Right lung (tissue), 10 donors: ENCODE measurements at places on chromosomes 1 and 21. TPM values are rescaled to one million over a fixed set of nuclear protein-coding genes. Genes with fewer than 3 reads are reported as not detected.

GRCh38 chr1:89363638-89364536 lies at the start of gene GBP6:
Gene GBP6, plus strand, starts transcription at chr1:89364059. Its CDS starts 4,493 bp downstream, at chr1:89368552.
- no peak for DNase-seq

DNA sequence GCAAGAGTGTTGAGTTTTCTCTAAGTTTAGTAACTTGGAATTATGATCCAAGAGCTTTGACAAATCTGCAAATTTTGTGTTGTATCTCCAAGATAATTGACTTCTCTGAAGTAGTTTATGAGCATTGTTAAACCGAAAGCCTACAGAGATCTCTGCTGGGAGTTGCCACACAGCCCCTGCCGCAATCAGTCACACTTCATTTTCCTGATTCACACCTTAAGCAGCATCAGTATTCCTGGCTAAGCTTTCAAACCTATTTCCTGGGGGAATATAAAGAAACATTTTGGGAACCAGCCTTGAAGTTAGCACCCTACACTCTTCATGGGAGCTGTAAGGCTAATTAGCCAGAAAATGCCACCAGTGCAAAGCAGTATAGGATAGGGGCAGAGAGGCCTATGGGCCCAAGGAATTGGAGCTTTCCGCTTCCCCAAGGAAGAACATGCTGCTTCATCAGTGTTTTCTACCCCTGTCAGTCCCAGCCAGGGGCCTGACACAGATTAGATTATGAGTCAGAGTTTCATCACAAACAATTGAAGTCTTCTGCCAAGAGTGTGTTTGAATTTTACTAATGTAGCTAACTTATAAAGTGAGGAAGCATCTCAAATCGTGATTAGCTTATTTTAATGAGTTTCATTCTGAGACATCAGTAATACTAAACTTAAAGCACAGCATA lies 23.2 kb upstream of the CACYBP start:
- peak; percentile 31 for DNase-seq

DNA sequence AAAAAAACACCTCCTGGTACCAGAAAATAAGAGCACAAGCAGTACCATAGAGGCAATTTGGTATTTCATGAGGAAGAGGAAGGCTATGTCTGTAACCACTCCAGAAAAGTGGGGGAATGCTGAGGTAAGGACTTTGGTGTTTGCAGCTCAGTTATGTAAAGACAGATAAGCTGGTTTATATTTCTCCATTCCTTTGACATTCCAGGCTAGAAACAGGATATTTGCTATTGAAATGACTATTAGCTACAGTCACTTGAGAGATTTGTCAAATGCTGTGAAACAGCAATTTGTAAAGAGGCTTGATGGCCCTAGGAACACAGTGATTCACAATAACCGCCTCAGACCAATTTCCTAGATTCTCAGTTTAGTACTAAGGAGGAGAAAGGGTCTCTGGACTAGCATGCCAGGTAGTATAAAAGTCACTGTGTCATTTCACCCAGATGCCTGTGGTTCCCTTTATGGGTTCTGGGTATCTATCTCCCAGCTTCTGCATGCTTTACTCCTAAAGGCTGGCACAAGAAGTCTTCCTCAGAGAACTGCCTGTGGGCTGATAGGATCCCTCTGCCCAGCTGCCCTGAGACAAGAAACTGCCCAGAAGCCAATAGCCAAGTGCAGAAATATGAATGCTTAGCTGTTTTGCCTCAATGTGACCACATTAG lies 80.5 kb downstream of the VCAM1 start:
- DNase-seq = no peak

Gene TCHH
- polyA plus RNA-seq = 0.06 TPM

DNA sequence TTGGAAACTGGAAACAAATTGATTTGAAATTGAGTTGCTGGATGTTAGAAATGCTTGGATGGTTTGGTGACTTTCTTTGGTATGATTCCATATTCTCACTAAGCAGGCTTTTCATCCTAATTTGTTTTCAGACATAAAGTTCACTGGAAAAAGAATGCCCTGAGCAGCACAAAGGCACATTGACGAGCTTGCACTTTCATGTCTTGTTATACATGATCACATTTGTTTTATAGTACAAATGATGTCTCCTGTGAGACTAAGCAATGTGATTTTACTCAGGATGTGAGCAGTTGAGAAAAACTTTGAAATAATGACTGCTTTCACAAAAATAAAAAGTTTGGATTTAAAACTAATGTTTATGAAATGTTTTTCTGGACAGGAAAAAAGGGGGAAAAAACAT lies 63.6 kb downstream of the KCNT2 start:
- no peak for DNase-seq

GRCh38 chr1:231629132-231629531 lies 2.5 kb downstream of the DISC1 start:
- no peak for DNase-seq

DNA sequence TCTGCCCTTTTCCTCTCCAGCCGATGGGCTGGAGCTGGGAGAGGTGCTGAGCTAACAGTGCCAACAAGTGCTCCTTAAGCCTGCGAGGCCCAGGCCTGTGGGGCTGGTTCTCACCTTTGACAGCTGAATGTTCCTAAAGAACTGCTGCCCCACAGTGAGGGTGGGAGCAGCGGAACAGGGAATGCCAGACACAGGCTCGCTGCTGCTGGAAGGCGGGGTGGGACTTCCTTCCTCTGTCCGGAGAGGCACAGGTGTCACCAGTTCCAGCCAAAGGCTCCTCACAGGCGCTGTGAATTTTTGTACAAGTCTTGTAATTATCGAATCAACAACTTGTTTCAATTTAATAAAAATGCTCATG lies 47.1 kb downstream of the COQ8A start:
- no peak for DNase-seq

Gene CHODL
- polyA plus RNA-seq = 2.4 TPM

Gene CASZ1
- polyA plus RNA-seq = 21.4 TPM

Gene POMGNT1
- polyA plus RNA-seq = 57.1 TPM

DNA sequence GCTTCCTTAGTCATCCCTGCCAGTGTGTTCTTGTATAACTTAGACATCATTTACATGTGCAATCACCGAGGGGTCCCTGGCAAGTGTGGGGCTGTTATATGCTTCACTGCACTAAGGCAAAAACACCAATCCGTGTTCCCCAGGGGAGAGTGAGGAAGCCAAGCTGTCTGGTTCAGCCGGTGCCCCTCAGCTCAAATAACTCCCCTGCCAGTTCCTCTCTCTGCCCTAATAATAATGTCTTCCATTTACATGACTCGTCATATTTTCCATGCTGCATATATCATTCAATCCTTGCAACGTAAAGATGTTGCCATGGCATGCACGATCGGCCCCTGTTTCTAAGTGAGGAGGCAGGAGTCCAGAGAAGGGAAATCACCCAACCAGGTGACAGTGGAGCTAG lies 24.4 kb upstream of the NDC1 start:
- no peak for DNase-seq

Gene MATN1
- polyA plus RNA-seq = 0.49 TPM

DNA sequence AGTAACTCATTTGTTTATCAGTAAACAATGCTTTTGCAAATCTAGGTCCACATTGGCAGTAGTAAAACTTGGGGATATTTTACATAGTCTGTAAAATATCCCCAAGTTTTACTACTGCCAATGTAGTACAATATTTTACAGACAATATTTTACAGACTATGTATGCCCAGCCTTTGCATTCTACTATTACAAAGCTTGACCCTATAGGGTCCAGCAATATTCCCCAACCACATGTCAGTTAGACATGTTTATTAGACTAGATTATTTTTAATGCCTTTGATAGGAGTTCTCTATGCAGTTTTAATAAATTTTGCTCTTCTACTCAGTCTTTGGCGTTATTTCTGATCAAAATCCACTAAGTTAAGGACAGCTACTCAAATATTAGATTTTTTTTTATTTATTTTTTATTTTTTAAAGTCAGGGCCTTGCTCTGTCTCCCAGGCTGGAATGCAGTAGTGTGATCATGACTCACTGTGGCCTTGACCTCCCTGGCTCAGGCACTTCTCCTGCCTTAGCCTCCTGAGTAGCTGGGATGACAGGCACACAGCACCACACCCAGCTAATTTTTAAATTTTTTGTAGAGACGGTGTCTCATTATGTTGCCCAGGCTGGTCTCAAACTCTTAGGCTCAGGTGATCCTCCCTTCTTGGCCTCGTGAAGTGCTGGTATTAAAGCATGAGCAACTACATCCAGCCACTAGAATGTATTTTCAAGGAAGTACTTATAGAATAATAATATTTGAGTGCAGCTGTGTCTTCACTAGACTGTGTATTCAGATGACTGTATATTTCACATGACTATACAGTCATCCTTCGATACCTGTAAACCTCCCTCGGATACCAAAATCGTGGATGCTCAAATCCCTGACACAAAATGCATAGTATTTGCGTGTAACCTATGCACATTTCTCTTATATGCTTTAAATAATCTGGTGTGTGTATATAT lies 19.8 kb downstream of the MIER1 start:
- DNase-seq = no peak

GRCh38 chr1:218933513-218933912 lies 240.2 kb upstream of the LYPLAL1 start:
- no peak for DNase-seq

Gene NDUFS5
- 229 TPM for polyA plus RNA-seq

- DNase-seq = peak; percentile 28
Measured at GRCh38 chr1:153535242-153536011, at the start of gene S100A6. Gene S100A6, minus strand, starts transcription at chr1:153535991. Its CDS starts 652 bp downstream, at chr1:153535339.

GRCh38 chr1:93701629-93702028 lies 20.0 kb upstream of the BCAR3 start:
- no peak for DNase-seq

DNA sequence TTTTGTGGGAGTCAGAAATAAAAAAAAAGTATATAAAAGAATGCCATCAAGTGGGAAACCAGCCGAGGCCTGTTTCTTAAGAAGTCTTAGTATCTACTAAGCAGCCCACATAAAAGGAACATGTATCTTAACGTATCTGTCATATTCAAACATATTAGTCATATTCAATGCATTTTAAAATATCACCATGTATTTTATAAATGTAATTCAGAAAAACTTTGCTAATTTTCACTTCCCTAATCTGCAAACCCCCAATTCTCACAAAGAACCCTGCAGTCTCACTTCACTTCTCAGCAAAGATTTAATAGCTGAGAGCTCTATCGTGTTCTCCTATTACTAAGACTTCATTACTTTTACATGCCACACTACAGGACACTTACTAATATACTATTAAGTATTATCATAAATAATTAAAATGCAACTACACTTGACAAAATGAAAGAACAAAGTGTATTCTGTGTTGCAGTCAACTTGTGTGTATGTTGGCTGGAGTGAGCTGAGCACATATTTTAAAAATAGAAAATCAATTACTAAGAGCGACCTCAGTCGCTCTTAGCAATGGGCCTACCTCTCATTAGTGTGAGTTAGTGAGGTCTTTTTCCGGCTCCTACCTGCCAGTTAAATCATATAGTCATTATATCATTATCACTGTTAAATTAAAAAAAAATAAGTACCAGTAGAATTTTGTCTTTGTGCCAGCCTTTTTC lies 484.3 kb downstream of the LMO4 start:
- DNase-seq = no peak

DNA sequence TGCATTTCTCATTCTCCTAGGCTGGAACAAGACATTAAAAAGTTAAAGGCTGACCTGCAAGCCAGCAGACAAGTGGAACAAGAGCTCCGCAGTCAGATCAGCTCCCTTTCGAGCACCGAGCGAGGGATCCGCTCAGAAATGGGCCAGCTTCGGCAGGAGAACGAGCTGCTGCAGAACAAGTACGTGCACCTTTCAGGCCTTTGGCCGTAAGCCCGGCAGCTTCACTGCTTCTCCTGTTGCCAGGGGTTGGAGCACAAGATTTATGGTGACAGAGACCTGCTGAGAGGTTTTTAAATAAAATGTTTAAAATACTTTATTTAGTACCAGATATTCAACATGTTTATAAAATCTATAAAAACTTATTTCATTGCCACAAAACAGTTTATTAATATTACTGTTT lies 53.4 kb downstream of the MACO1 start:
- DNase-seq = no peak

- DNase-seq = no peak
Measured at GRCh38 chr1:228988664-228989063, 253.4 kb downstream of the RHOU start.

- DNase-seq = no peak
Measured at GRCh38 chr1:30764396-30764795, 6.8 kb upstream of the LAPTM5 start.

GRCh38 chr1:102732927-102733326 lies 375.4 kb downstream of the COL11A1 start:
- DNase-seq = no peak

Gene CLDN19
- polyA plus RNA-seq = 22.5 TPM

- no peak for DNase-seq
Measured at GRCh38 chr1:29243871-29244200, 7.5 kb downstream of the PTPRU start.

GRCh38 chr1:57367945-57368344 lies 55.9 kb downstream of the DAB1 start:
- no peak for DNase-seq

DNA sequence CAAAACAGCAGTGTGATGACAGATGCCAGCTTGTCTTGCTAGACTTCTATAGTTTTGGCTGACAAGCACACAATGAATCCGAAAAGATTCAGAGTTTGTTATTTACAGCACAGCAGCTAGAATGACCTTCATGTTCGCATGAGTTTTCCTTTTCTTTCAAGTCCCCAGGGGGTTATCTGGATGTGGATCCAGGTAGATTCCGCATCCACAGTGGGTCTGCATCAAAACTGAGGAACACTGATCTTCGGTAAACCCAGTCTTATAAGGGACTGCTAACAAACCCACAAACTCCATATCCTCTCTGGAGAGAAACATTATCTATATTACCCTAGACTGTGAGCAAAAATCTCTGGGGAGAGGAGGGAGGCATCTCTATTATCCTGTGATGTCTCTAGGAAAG lies 69.0 kb upstream of the DEPDC1 start:
- DNase-seq = no peak

DNA sequence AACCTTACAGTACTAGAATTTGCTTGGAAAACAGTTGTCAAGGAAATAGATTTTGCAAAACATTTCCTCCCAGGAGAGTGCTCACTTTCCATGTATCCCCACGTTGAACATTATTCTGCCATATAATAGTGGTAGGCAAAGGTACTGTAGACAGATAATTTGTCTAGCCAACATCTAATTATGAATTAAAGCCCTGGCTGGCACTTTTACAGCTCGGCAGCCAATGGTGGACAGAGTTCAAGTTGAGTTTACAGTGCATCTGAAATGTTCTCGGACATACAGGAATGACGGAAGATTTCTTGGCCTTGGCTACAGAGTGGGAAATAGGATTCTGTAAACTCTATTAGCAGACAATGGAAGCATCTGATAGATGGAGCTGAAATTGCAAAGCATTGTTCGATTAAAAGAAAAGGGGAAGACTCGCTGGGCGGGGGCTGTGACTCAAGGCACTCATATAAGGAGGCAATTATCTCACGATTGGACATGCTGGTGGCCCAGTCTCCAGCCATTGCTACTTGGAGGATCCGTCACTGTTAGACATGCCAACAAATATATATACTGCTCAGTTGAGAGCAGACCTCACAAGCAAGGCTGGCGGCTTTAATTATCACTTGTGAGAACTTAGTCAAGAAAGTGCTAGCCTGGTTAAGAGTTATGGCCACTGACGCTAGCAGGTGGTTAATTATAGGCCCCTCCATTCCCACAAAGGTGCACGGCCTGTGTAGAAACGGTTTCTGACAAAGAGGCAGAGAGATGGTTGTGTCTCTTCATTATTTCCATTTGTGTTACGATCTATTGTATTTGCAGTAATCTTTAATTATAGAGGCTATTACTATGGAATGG lies 48.0 kb downstream of the MAN1C1 start:
- DNase-seq = no peak

Gene LHX8
- not detected for polyA plus RNA-seq

Gene RAB4A
- polyA plus RNA-seq = 49.9 TPM
